ENCODE measurements at places on chromosomes 1 and 21.

DNA sequence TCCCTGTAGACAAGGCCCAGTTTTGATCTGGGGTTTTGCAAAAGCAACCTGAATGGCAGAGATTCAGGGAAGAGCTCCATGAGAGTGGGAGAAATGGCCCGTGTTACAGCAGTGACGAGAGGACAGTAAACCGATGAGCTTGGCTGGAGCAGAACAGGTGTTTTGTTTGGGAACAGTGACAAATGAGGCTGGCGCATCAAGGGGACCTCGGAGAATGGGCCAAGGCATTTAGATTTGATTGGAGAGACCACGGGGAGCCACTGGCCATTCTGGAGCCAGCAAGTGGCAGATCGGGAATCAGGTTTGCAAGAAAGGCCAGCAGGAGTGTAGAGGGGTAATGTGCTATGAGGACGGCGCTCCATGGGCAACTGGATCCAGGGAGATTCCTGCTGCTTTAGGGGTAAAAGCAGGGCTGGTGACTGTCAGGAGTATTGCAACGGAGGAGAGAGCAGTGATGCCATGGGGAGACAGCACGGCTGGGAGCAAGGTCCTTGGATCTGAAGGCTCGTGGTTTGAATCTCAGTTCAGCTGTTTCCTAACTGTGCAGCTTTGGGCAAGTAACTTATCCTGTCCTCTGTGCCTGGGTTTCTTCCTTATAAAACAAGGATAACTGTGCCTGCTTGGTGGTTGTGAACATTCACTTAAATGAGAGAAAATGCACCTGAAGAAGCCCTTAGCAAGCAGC is 9.9 kb upstream of the KLHDC7A start:
- DNase-seq, result no peak

DNA sequence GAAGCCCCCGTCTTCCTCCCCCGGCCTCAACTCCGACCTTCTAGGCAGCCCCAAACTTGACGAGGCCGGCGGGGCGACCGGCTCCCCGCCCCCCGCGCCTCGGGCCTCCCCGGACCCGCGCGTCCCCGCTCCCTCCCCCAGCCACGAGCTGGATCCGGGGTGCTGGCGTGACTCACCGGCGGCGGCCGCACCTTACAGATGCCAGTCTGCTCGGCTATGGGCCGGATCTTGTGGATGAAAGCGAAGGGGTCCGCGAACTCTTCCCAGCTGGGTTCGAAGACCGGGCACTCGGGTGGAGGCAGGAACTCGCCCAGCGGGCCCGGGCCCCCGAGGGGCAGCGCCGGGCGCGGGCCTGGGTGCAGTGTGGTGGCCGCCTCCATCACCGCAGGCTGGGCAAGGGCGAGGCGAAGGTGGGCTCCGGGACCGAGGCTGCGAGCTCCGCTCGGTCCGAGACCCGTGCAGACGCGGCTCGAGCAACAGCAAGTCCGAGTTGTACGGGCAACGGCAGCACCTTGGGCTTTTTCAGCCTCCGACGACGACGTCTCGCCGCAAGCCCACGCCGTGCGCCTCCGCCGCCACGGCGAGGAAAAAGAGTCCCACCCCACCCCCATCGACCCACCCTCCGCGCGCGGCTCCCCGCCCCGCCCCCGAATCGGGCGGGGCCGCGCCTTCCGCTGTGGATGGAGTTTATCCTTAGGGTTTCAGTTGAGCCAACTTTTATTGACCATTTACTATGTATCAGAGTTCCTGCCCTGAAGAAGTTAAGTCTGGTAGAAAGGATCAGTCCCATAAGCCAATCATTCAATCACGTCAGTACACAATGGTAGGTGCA is at the start of gene KDM5B:
TSS of gene KDM5B (minus strand) at position 496 of the 832 bp plus-strand sequence. CDS start at position 380, 116 bp downstream.
- peak; percentile 44 for DNase-seq

- no peak for DNase-seq
These were observed 40.5 kb upstream of the SRP9 start for GRCh38 chr1:225737161-225737560.

DNA sequence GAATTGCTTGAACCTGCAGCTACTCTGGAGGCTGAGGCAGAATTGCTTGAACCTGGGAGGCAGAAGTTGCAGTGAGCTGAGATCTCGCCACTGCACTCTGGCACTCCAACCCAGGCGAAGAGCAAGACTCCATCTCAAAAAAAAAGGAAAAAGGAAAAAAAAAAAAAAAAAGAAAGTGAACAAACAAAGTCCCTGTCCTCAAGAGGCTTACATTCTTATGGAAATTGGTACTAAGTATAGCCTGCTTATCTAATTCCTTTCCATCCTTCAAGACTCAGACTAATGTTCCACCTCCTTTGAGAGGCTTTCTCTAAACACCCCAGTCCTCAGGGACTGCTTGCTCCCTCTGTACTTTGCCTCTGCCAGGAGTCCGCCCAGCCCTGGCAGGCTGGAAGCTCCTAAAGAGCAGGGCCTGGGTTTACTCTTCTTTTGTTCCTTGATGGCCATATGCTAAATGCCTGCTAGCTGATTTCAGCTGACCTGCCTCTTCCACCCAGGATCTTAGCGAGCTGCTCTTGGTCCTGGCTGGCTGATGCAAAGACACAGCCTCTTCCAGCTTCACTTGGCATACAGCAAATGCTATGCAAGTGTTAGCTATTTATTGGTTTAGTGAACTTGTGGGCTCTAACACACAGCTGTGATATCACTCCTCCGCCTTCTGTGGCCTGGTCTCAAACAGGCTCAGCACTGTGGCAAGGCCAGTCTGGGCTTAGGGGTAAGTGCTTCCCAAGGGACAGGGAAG is 9.8 kb downstream of the SLC9A1 start:
- DNase-seq, result no peak

GRCh38 chr1:17066361-17067068 is 12.7 kb upstream of the SDHB start:
- no peak for DNase-seq
